NCI-H748 treated with DMSO at 0.1 percent for 48 hours (cell line): ENCODE measurements at places on chromosomes 1 and 21.

GRCh38 chr1:110239441-110240430 is 29.6 kb downstream of the KCNC4 start:
- no peak for DNase-seq

DNA sequence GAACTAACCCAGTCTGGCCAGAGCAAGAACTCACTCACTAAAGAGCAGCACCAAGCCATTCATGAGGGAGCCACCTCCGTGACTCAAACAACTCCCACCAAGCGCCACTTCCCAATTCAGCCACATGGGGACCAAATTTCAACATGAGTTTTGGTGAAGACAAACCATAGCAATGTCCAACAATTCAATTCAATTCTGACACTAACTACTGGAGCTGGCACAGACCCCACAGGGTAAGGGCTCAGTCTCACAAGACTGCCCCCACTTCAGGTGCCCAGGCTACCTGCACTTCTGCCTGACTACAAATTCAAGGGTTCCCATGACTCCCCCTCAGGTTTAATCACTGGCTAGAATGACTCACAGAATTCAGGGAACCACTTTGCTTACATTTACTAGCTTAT is 48.8 kb upstream of the RAP1A start:
- DNase-seq, result no peak

GRCh38 chr21:29053011-29053553 is 20.4 kb downstream of the CCT8 start:
- no peak for DNase-seq

GRCh38 chr21:28943631-28944030 is 49.0 kb downstream of the LTN1 start:
- no peak for DNase-seq

GRCh38 chr1:57345916-57346315 is 77.9 kb downstream of the DAB1 start:
- DNase-seq, result no peak

DNA sequence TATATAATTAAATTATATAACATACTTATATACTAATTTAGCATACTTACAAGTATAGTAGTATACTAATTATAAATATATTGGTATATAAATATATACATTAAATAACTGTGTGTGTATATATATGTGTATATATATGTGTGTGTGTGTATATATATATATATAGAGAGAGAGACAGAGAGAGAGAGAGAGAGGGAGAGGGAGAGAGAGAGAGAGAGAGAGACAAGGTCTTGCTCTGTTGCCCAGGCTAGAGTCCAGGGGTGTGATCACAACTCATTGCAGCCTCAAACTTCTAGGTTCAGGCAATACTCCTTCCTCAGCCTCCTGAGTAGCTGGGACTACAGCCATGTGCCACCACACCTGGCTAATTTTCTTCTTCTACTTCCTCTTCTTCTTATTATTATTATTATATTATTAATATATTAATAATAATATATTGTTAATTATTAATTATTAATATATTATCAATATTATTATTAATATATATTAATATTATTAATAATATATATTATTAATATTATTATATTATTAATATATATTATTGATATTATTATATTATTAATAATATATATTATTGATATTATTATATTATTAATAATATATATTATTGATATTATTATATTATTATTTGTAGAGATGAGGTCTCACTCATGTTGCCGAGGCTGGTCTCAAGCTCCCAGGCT is 185.5 kb downstream of the CRB1 start:
- DNase-seq, result no peak

DNA sequence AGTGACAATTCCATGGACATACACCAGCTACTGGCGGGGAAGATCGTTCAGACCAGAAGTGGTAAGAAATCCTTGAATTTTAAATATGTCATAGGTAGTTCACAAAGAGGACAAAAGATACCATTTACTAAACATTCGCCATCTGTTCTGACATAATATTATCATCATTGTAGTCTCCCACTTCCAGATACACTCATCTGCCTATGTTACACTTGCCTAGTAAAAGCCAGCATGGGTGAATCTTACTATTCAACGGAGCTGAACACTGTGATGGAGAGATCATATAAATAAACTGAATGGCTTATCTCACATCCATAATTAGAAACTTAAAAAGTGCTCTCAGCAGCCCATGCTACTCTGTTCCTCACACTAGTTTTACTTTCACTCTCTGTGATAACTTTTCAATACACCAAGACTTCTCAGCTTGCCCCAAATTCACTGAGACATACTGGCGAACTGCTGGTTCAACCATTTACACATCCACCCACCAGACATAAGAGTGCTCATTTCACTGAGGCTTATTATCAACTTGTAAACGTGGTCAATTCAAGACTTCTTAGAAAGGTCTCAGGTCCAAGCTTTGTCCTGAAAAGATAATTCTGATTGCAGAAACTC is 463 bp upstream of the PRRC2C start:
- DNase-seq, result peak; percentile 37

DNA sequence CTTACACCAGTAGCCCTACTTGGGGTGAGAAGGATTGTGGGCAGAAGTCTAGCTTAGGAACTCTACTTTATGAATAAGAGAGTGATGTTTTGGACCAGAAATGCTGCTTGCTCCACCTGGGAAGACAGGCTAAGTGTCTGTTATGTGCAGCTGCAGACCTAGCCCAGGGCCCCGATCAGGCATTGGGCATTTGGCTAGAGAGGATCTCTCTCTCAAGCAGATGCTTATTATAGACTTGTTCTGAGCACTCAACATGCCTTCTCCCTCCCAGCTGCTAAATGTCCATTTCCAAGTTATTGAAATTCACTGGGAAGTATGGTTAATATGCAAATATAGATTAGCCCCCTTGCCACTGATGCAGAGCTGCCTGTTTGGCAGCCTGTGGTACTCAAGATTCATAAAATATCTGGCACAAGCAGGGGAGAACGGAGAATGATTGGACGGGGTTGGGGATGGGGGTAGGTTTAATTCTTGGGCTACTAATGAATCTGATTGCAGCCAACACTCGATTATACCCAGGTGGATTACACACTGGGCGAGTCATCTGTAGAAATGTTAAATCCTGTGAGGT is 115.9 kb downstream of the KCND3 start:
- DNase-seq, result no peak

- DNase-seq, result no peak
These were observed 22.0 kb downstream of the PHGDH start for GRCh38 chr1:119733754-119734153.

- no peak for DNase-seq
These were observed 3.2 kb downstream of the FCRL2 start for GRCh38 chr1:157773493-157774350.

DNA sequence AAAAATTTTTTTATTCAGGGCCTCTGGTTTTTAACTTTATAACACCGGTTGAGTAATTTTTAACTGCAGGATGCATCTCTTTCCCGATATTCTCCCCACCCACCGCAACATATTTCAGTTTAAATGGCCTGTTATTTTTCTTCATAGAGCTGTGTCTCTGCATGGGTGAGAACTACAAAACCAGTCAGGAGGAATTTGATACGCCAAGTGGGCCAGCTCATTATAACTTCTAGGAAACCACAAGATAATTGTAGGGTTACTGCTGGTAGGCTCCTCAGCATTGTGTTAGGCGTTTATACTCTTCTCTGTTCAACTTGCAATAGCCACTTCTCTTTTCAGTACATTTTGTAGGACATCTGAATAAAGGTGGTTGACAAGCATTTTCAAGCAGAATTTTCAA is 169.7 kb downstream of the PBX1 start:
- DNase-seq, result peak; percentile 4

DNA sequence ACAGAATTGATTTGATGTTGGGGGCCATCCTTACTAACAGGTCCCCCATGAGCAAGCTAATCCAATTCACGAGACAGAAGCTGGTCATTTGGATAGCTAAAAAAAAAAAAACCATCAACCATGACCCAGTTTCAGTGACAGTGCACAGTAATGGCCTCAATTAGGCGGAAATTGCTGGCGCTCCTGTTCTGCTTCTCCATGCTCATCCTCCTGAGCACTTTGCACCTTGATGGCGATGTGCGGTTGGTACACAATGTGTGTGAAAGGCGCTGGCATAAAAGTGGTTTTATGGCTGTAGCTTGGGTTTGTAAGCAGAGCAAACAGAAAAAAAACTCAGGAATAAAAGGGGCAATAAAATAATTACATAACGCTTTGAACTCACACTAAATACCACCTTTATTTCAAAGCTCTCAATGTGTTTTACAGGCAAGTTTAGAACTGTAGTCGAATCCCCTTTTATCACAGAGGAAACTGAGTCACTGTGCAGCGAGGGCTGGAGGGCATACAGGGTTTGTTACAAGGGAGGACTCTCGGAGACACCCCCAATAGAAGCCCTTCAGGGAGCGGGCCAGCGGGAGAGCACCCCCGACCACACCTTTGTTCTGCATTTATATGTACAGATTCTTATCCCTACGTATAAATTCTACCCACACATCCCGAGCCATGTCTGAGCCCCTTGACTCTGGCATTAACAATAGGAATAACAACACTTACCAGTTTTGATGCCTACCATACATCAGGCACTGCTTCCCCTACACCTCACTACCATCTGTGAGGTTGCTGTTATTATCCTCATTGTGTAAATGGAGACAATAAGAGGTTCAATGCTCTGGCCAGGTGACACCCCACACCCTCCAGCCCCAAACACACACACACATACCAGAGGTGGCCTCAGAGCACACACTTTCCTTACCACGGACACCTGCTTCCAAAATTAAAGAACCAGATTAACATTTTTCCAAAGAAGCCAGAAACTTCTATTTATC is 213.5 kb upstream of the IRF2BP2 start:
- peak; percentile 45 for DNase-seq

DNA sequence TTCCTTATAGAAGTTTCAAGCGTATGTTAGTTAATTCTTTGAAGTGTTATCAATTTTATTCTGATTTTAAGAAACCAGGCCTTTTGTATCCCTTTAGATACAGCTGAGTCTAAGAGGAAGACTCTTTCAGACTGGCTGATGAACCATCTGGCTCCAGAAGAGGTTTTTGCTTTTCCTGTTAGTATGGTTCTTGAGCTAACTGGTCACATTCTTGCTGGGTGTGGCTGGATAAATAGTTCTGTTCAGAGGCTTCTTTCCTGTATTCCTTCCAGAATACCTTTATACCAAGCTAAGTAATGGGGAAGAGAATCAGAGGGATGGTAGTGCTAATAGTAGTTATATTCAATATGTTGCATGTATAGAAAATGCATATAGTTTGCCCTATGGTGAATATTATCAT is 12.4 kb downstream of the HS2ST1 start:
- DNase-seq, result no peak

GRCh38 chr1:73611681-73612080 is 586.3 kb downstream of the LRRIQ3 start:
- no peak for DNase-seq

DNA sequence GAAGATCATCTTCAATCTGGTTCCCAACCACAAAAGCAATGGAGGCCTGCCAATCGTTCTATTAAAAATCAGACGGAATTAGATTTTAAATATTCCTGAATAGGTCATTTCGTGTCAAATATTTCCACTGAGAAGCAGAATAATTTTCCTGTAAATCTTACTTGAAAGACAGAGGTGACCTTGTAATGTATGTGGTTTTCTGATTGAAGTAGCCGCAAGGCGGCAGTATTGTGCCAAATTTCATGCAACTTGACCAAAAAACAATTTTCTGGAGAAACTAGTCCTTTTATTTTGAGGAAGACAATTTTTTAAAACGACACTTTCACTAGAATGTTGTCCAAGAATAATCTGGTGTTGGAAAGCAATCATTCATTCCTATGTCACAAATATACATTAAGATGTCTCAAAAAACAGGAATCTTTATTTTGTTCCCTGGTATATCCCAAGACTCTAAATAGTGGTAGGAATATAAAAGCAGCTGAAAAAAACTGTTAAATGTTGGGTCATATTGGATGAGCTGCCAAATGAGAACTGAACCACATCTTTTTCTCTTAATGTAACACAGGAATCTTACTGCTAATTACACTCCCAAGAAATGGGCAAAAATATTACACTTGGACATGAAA is 33.6 kb downstream of the SPAG17 start:
- DNase-seq, result peak; percentile 52

- no peak for DNase-seq
These were observed 28.9 kb upstream of the RBM15 start for GRCh38 chr1:110310300-110310699.

GRCh38 chr1:169160845-169161495 is 54.5 kb downstream of the ATP1B1 start:
- DNase-seq, result no peak

DNA sequence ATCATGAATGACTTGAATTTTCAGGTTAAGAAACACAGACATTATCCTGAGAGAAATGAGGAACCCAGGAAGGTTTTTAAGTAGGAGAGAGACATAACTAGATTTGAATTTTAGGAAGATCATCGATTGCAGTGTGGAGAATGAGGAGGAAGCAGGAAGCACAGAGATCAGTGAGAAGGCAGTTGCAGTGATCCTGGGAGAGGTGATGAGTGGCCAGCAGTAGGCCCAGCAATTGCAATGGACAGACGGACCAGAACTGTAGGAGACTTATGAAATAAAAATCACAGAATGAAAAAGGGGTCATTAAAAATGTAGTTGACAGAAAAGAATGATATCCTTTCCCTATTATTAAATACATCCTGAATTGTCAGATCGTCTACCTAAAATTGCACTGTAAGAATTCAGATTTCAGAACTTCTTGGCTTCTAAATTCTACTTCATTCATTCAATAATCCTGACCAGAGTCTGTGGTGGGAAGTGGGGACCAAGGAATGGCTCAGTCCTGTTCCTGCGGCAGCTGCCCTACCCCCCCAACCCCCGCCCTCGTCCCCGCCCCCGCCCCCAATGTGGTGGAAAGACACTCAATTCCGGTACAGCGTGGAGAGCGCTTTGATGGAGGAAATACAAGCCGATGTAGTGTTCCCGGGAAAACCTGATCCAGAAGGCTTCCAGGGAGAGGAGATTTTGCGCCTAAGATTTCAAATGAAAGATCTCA is 35.1 kb downstream of the SLC2A1 start:
- peak; percentile 86 for DNase-seq

GRCh38 chr1:211541720-211542477 is 37.1 kb downstream of the SLC30A1 start:
- DNase-seq, result no peak

GRCh38 chr1:43774359-43774758 is 67.0 kb downstream of the ST3GAL3 start:
- no peak for DNase-seq

GRCh38 chr1:37064039-37064438 is 29.7 kb upstream of the GRIK3 start:
- peak; percentile 48 for DNase-seq

DNA sequence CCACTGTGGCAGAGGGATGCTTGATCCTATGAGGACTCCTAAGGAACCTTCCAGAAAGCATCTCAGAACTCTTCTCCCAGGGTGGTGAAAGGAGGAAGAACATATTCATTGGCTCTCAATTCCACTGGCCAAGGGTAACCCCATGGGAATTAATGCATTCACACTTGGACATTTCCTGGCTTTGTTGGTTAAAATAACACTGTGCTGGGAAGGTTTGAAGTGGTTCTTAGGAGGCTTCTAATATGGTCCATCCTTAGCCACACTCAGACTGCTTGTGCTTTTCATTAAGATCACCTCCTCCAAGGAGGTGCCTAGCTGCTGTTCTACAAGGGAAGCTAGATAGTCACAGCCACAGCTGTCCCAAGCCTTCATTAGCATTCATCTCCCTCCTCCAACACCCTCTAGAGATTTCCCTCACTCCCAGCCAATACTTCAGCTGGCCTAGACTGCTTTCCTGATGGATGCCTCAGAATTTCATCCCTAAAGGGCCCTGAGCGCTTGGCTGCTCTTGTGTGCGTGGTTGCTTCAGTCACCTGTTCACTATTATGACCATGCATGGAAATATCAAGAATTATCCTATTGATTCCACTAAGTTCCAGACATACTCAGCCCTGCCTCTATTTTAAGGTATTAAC is 544.4 kb downstream of the PLPP3 start:
- DNase-seq, result no peak
